ENCODE measurements at places on chromosomes 3 and 15. TPM values are rescaled to one million over a fixed set of nuclear protein-coding genes. Genes with fewer than 3 reads are reported as not detected.

SLTM gene
- 129 TPM for total RNA-seq

AGTR1 gene
- 28.2 TPM for total RNA-seq

DNA sequence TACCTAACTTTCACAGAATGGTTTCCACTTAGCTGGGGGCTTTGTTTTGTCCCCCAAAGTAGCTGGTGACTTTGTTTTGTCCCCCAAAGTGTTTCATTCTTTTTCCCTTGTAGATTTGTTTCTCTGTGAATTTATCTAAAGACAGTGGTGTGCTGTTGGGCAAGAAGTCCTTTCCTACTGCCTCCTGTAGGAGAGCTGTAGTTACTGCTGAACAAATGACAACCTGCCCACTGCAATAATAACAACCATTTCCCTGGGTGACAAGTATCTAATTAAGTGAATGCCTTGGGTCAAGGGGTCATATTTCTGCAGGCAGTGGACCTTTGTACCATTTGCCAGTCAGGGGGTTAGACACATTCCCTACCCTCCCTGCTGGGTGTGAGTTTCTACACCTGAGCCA, 125.4 kb upstream of the BFSP2 start:
- no peak overlapping the region for H3K4me3 ChIP-seq
- H3K27ac ChIP-seq = no peak overlapping the region
- H3K4me1 ChIP-seq = peaks cover 21% of the 10 kb centered on the region
- no peaks in the 10 kb centered on the region for H3K36me3 ChIP-seq
- DNase-seq = no peak

GRCh38 chr3:194995922-194996321, 275.0 kb downstream of the XXYLT1 start:
- no peak overlapping the region for H3K4me3 ChIP-seq
- H3K36me3 ChIP-seq = no peaks in the 10 kb centered on the region
- H3K27ac ChIP-seq = no peak overlapping the region
- H3K4me1 ChIP-seq = no peaks in the 10 kb centered on the region
